ENCODE measurements at places on chromosomes 2 and 18.

GRCh38 chr2:27233341-27233740, 16.2 kb downstream of the CAD start:
- no peak for DNase-seq

GRCh38 chr2:234305846-234306245, 191.0 kb downstream of the ARL4C start:
- DNase-seq, result no peak

GRCh38 chr18:8930990-8931616, 171.4 kb upstream of the NDUFV2 start:
- no peak for DNase-seq

- DNase-seq, result no peak
Observed at GRCh38 chr2:1942836-1943360, 198.6 kb upstream of the PXDN start.

DNA sequence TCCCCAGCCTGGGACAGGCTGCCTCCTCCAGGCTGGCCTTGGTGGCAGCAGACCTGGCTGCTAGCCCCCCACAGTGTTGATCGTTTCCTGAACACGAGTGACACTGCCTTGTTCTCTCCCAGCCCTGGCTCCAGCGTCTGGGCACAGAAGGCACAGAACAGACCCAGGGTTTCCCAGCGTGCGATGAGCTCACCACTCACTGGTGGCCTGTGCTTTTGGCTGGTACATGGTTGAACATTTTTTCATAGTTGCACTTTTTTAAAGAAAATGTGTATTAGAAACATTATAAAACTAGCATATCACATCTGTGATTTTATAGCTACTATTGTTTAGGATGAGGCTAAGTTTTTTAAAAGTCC, 40.9 kb downstream of the SCTR start:
- DNase-seq, result no peak

GRCh38 chr2:128354726-128355470, 36.2 kb upstream of the HS6ST1 start:
- no peak for DNase-seq

DNA sequence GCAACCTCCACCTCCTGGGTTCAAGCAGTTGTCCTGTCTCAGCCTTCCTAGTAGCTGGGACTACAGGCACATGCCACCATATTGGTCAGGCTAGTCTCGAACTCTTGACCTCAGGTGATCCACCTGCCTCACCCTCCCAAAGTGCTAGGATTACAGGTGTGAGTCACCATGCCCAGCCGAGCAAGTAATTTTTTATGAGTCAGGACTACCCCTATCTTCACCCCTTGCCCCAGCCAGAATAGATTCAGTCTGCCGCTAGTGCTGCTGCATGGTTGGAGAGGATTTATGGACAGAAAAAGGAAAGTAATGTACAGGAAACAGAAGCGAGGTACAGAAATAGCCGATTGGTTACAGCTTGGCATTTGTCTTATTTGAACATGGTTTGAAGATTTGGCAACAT, 48.9 kb downstream of the BMPR2 start:
- DNase-seq, result no peak

DNA sequence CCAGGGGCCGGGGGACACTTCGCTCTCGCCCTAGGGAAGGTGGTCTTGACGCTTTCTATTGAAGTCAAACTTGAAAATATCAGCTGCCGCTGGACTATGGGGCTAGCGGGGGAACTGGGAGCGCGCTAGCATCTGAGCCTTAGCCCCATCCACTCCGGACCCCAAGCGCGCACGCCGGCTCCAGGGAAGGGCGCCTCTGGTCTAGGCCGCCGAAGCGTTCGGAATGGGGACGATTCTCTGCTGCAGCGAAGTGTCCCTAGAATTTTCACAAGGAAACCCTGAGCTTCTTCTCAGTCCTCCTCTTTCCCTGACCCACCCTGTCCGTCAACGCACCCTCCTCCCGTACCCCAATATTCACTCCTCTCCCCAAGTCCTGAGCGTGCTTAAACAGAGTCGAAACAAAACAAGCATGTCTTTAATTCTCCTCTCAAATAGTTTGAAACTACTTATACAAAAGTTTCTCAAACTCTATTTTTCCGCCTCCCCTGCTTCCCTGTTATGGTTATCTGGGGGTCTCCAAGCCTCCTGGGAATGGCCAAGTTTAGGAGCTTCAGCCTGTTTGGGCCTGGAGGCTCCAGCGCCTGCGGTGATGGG, 5.0 kb downstream of the RAX start:
- DNase-seq, result no peak

- DNase-seq, result peak; percentile 48
Observed at GRCh38 chr2:18520451-18521425, 39.7 kb downstream of the RDH14 start.

DNA sequence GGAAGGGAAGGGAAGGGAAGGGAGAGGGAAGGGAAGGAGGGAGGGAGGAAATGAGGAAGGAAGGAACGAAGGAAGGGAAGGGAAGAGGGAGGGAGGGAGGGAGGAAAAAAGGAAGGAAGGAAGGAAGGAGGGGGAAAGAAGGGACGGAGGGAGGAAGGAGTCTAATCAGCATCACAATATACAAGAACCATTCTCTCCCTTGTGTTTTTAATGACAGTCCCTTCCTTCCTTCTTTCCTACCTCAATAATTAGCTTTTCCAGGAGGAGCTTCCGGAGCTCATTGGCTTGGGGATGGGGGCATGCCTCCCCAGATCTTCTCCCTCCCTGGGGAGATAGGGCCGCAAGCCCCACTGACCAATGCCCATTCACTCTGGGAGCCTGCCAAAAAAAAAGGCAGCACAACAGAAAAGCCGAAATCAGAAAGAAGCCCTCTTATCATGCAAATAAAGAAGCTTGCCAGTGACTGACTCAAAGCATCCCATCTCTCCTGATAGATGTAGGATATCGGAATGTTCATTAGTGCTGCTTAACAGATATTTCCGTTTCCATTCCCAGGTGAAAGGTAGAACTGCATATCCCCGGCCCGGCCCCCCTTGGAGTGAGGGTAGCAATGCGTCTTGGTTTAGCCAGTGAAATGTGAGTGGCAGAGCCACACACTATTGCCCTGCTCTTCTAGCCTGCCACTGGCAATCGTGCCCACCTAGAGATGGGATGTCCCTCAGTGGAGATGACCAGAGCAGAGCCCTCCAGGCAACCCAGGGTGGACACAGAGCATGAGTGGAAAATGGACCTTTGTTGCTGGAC, 17.8 kb upstream of the SMAD7 start:
- no peak for DNase-seq

DNA sequence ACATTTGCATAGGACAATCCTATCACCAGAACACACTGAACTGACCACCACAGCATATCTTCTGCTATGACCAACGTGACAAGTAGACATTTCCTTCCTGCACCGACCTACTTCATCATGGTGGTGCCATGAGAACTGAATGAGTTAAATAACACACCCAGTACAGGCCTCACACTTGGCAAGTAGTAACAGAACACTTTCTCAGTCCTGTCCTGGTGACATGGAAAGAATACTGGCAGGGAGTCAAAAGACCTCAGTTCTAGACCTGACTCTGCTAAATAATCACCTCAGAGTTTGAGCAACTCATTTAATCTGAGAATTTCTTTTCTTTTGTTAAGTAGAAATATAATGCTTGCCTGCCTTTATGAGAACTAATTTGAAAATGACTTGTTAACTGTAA, 186.3 kb upstream of the SMAD7 start:
- DNase-seq, result no peak

- DNase-seq, result no peak
Observed at GRCh38 chr2:239599299-239599698, 198.5 kb upstream of the HDAC4 start.

DNA sequence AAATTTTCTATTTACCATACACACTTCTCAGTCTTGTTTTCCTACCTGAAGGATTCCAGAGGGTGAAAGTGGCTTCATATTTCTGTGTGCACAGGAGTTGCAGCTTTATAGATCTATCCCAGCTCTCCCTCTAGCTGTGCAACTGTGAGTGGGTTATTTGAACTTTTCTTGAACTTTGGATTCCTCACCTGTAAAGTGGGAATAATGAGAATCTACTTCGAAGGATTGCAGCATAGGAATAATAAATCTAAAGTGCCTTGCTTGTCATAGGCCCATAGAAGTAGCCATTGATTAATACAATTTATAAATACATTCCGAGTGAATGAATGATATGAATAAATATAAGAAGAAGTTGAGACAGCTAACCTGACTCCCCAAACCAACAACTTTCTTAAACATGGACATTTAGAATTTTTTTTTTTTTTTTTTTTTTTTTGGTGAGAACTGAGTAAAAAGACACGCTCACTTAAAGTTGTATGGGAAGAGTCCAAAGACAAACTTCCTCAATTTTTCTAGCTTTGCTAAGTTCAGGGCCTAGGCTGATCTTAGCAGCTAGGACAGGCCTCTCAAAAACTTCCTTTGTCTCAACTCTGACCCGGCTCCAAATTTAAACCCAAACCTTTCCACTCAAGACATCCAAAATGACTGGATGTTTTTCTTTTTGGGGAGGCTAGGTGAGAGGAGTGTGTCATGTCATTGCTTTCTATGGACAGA, 203.3 kb upstream of the FBXO11 start:
- no peak for DNase-seq

- DNase-seq, result peak; percentile 43
Observed at GRCh38 chr18:63844254-63844653, 43.3 kb upstream of the SERPINB2 start.

DNA sequence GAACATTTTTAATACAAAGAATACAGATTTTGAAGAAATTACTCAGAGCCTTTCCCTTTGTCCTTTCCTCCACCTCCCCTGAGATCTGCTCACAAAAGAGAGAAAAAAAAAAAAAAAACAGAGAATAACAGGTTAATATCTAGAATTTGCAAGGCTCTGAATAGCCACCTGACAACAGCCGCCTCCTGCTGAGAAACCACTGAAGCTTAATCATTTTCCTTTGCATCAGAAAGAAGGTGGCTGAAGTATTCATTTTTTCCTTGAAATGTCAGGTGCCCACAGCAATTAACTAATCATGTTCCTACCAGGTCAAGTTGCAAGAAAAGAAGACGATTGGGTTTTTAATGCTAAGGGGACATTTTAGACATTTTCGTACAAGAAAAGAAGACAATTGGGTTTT, 21.2 kb downstream of the CNTNAP5 start:
- DNase-seq, result no peak

GRCh38 chr2:142031656-142032055, 99.2 kb downstream of the LRP1B start:
- no peak for DNase-seq

DNA sequence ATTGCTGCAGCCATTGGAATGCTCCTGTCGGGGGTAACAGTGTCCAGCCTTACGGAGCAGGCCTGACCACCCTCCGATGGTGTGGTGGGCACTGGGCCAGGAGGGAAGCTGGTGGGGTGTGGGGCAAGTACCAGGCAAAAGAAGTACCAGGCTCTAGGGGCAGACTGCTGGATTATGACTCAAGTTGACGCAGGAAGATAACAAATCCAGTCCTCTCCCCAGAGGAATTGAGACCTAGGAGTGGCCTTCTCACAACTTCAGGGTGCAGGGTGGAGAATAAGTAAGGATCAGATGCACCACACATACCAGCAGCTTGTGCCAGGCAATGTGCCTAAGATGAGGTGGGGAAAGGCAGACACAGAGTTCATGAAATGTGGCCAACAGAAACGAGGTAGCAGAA, 37.9 kb downstream of the SEMA4F start:
- no peak for DNase-seq

- DNase-seq, result no peak
Observed at GRCh38 chr18:38887671-38888020, 1322.0 kb upstream of the CELF4 start.

- DNase-seq, result no peak
Observed at GRCh38 chr2:181152701-181153100, 172.3 kb downstream of the UBE2E3 start.

DNA sequence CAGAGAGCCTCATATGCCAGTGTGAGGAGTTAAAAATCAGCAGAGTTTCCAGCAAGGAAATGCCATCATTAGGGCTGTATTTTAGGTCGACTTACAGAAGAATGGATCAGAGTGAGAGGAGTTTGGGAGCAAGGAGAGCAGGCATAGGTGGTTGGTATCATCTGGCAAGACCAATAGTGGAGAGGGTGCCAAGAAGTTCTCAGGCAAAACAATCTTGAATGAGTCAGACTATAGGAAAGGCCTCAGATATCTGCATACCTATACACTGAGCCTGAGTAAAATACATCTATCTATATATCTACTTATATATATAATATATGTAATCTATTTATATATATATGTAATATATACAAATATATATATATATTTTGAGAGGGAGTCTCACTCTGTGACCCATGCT, 57.3 kb downstream of the TMEFF2 start:
- DNase-seq, result no peak

DNA sequence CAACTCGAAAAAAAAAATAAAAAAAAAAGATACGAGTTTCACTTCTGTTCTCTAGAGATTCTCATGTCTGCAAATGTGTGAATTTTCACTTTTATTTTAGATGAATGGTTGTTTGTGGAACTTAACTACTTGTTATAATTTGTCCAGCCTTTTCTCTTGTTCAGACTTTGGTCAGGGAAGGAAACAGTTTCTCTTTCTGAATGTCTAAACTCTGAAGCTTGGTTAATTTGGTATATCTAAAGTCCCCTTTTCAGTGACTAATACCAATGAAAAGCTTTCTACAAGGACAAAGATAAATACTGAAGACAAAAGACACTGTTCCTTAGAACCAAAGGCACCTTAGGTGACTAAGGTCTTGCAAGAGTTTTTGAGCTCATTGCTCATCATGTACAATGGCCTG, 144.4 kb upstream of the PIEZO2 start:
- DNase-seq, result no peak

DNA sequence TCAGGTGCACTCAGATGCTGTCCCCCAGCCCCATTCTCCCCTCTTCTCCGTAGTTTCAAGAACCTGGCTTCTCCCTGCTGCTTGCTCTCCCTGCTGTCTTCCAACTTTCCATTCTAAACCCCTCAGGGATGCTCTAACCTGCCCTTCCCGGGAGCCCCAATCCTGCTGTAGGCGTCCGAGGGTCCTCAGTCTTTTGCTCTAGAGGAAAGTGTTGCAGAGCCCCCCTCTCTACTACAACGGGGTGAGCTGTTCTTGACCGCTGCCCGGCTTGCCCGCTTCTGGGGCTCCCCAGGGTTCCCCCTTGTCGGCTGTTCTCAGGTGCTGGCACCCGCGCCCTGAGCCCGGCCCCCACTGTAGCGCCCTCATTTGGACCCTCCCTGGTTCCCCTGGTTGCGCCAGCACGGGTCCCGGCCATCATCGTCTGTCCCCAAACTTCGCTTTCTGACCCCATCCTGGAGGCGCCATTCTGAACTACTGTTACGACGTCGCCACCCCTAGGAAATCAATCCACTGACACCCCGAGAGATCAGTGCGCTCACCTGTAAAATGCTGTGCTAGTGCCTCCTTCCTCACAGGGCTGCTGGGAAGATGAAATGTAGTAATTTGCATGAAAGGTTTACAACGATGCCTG, 31.9 kb upstream of the REG3G start:
- no peak for DNase-seq

GRCh38 chr2:70400539-70400938, 98.7 kb upstream of the FAM136A start:
- DNase-seq, result no peak
